ENCODE measurements at places on chromosomes 3 and 15.

- no peak for DNase-seq
Measured at GRCh38 chr3:35744419-35744818, 105.1 kb downstream of the ARPP21 start.

DNA sequence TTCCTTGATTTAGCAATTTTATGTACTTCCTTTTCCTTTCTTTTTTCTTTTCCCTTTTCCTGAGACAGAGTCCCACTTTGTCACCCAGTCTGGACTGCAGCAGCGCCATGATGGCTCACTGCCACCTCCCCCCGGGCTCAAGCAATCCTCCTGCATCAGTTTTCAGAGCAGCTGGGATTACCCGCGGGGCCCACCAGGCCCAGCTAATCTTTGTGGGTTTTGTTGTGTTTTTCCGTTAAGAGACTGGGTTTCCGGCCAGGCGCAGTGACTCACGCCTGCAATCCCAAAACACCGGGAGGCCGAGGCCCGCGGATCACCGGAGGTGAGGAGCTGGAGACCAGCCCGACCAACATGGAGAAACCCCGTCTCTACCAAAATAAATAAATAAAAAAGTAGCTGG, 17.7 kb downstream of the GOLGA8S start:
- no peak for DNase-seq

- no peak for DNase-seq
Measured at GRCh38 chr15:66955001-66955516, 110.3 kb upstream of the SMAD3 start.

DNA sequence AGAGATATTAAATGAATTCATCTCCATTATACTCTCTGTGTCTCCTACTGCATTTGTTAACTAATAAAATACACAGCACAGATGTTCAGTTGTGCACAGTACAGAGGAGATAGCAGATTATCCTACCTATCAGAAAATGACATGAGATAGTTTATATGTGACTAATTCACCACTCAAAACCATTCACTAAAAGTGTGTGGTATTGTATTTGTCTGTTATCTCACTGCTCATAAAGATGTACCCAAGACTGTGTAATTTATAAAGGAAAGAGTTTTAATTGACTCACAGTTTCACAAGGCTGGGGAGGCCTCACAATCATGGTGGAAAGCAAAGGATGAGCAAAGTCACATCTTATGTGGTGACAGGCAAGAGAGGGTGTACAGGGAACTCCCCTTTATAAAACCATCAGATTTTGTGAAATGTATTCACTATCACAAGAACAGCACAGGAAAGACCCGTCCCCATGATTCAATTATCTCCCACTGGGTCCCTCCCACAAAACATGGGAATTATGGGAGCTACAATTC, 936.3 kb downstream of the ROBO1 start:
- no peak for DNase-seq

DNA sequence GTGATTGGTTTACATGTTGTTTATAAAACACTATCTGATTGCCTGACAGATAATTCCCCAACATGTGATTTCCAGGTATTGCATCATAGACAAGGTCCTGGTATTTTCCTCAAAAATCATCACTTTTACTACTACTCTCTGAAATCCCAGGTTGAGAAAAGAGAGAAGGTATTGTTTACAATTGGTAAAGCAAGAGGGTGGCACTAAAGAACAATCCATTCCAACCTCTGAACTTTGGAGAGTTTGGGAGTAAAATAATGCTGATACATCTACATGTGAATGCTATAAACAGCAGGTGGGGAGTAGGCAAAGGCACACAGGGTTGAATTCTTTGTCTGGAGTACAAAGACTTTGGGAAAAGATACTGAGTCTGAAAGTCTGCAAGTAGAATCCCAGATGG, 134.2 kb downstream of the WDR72 start:
- no peak for DNase-seq

- no peak for DNase-seq
Measured at GRCh38 chr15:43249699-43250203, 17.0 kb downstream of the TGM5 start.

Measured in activated naive CD8-positive, alpha-beta T cell treated with anti-CD3 and anti-CD28 coated beads, Interleukin-2, amount 50 U/mL, for 16 hours (primary cell).